ENCODE measurements at places on chromosomes 7 and 10. TPM values are rescaled to one million over a fixed set of nuclear protein-coding genes. Genes with fewer than 3 reads are reported as not detected.

- DNase-seq = no peak
These were observed 342.4 kb downstream of the BBS9 start for GRCh38 chr7:33471636-33472242.

DNA sequence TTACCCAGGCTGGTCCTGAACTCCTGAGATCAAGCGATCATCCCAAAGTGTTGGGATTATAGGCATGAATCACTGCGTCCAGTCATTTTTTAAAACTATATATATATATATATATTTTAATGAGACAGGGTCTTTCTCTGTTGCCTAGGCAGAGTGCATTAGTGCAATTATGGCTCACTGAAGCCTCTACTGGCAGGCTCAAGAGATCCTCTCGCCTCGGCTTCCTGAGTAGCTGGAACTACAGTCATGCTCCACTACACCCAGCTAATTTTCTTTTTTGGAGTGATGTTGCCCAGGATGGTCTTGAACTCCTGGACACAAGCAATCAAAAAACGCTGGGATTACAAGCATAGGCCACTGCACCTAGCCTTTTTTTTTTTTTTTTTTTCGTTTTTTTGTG lies 55.3 kb upstream of the KAT6B start:
- no peak for DNase-seq

Gene C10orf53
- not detected for total RNA-seq

Gene NEUROD6
- not detected for total RNA-seq
